SJSA1 (cell line): ENCODE measurements at places on chromosomes 2 and 18. TPM values are rescaled to one million over a fixed set of nuclear protein-coding genes. Genes with fewer than 3 reads are reported as not detected.

DNA sequence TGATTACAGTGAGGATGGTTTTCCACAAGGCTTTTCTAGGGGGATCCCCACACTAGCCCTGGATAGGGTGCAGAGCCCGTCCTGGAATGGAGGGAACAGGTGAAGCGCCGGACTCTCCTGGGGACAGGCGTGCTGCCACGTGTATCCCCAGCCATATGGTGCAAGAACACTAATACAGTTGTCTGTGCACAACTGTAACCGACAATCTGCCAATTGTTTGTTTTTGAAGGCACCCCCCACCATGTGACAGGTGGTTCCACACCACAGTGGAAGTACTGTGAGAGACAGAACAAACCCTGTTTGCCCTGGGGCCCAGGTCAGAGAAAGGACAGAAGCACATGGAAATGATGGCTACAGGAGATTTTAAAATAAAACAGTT lies 52.9 kb downstream of the MYCN start:
- H3K36me3 ChIP-seq, result no peaks in the 10 kb centered on the region
- no peak for DNase-seq
- H3K4me1 ChIP-seq, result no peaks in the 10 kb centered on the region
- H3K27me3 ChIP-seq, result no peaks in the 10 kb centered on the region
- H3K27ac ChIP-seq, result no peak overlapping the region

GRCh38 chr2:207816546-207816945 lies 46.8 kb upstream of the FZD5 start:
- no peaks in the 10 kb centered on the region for H3K4me1 ChIP-seq
- DNase-seq, result no peak

DNA sequence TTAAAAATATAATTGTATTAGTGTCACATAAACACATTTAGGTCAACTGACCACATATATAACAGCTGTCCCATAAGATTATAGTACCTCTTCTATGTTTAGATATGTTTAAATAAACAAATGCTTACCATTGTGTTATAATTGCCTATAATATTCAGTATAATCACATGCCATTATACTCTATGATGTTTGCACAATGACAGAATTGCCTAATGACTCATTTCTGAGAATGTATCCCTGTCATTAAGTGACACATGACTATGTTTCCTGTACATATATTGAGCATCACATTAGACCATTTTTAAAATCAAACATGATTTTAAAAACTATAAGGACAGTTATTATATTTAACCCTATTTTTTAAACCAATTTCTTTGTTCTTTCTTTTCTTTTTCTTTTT lies 89.8 kb downstream of the HS6ST1 start:
- H3K36me3 ChIP-seq, result no peaks in the 10 kb centered on the region
- H3K27me3 ChIP-seq, result 0 out of 2 replicates have a peak, but pooled peaks cover 6% of the 10 kb centered on the region
- peaks cover 18% of the 10 kb centered on the region for H3K4me1 ChIP-seq
- no peak overlapping the region for H3K4me3 ChIP-seq

L3MBTL4 gene
- 6.8 and 10.6 TPM in 2 replicates for total RNA-seq

DNA sequence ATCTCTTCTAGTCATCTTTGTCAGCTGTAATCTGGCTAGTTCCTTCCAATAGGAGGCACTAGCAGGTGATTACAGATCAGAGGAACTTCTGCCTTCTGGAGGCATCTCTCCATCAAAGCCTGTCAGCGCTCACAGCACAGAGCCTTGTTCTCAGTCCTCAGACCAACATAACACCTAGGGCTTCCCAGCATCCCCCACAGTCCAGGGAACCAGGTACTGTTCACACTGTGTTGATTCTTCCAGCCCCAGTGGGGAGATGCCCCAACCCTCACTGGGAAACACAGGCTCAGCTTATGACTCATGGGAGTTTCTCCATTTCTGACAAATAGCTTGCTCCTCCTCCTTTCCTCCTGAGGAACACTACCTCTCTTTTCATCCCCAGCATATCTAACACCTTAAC lies 601.7 kb downstream of the CBLN2 start:
- H3K4me3 ChIP-seq, result no peak overlapping the region
- H3K27ac ChIP-seq, result no peak overlapping the region
- H3K27me3 ChIP-seq, result no peaks in the 10 kb centered on the region
- no peaks in the 10 kb centered on the region for H3K4me1 ChIP-seq
- H3K36me3 ChIP-seq, result no peaks in the 10 kb centered on the region
- no peak for DNase-seq

- no peak overlapping the region for H3K4me3 ChIP-seq
- peaks cover 26% of the 10 kb centered on the region for H3K4me1 ChIP-seq
- H3K27ac ChIP-seq, result no peak overlapping the region
Measured at GRCh38 chr2:174792309-174793025, 28.2 kb upstream of the CHRNA1 start.

FRZB gene
- 0.03 TPM in 1 of 2 replicates, not detected in the other for total RNA-seq

TDRD15 gene
- not detected in 2 replicates for total RNA-seq

MC2R gene
- total RNA-seq, result not detected in 2 replicates

GRCh38 chr2:104539649-104540048 lies 314.3 kb upstream of the POU3F3 start:
- H3K36me3 ChIP-seq, result no peaks in the 10 kb centered on the region
- DNase-seq, result no peak
- no peak overlapping the region for H3K4me3 ChIP-seq
- H3K4me1 ChIP-seq, result no peaks in the 10 kb centered on the region
- no peaks in the 10 kb centered on the region for H3K27me3 ChIP-seq

- no peaks in the 10 kb centered on the region for H3K36me3 ChIP-seq
- no peaks in the 10 kb centered on the region for H3K4me1 ChIP-seq
- no peak for DNase-seq
- H3K4me3 ChIP-seq, result no peak overlapping the region
- no peak overlapping the region for H3K27ac ChIP-seq
- H3K27me3 ChIP-seq, result peaks cover 2% of the 10 kb centered on the region; the same call in 1 of the 2 replicates
Measured at GRCh38 chr18:6876641-6877041, 147.1 kb downstream of the ARHGAP28 start.

GRCh38 chr2:113324684-113325160 lies 46.0 kb upstream of the PAX8 start:
- DNase-seq, result peak; percentile 84
- peaks cover 13% of the 10 kb centered on the region for H3K4me1 ChIP-seq
- no peaks in the 10 kb centered on the region for H3K27me3 ChIP-seq
- H3K27ac ChIP-seq, result peak overlapping the region; percentile 53; the same call in 1 of the 2 replicates
- no peaks in the 10 kb centered on the region for H3K36me3 ChIP-seq

- peaks cover 4% of the 10 kb centered on the region for H3K4me1 ChIP-seq
- H3K27me3 ChIP-seq, result no peaks in the 10 kb centered on the region
- no peak overlapping the region for H3K4me3 ChIP-seq
- no peaks in the 10 kb centered on the region for H3K36me3 ChIP-seq
- no peak overlapping the region for H3K27ac ChIP-seq
- no peak for DNase-seq
Measured at GRCh38 chr2:137913169-137913568, 51.1 kb upstream of the HNMT start.

DNA sequence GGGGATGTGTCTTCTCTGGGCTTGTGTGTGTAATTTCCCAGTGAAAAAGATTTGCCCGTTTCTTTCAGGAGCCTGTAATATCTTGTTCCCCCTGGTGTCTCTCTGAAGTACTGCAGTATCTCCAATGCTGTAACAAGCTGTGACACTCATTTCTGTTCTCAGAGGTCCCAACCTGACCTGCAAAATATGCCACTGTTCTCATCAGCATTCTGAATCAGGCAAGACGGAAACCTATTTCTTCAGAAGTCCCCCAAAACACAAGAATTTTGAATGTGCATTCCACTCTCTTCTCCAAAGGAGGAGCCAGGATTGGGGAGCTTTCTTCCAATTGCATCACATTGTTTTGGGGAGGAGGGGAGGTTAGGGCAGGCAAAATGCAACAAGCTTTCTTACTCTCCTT lies 77.0 kb upstream of the CNGA3 start:
- no peak overlapping the region for H3K4me3 ChIP-seq
- H3K4me1 ChIP-seq, result no peaks in the 10 kb centered on the region
- peak; percentile 19 for DNase-seq

IL36B gene
- total RNA-seq, result not detected in 2 replicates

DNA sequence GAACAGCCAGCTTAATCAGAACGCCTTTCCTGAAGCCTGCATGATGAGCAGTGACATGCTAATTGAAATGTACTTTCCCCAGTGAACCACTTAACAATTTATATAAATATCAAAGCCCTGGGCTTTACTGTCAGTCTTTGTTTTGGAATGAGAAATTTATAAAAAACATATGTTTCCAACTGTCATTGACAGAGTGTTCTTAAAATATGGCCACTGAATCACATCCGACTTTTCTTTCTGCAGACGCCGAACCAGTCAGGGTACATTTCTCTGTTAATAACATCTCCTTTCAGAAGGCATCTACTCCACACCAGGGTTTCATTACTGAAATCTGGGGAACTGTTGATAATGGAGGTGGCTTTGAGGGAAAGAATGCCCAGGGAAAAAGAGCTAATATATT lies 343.7 kb downstream of the INSIG2 start:
- peaks cover 10% of the 10 kb centered on the region for H3K4me1 ChIP-seq
- H3K27me3 ChIP-seq, result no peaks in the 10 kb centered on the region
- no peak for DNase-seq
- no peak overlapping the region for H3K27ac ChIP-seq

TEX261 gene
- 19.1 and 50.5 TPM in 2 replicates for total RNA-seq

NPPC gene
- not detected in 2 replicates for total RNA-seq

HYCC2 gene
- 6.7 and 14.8 TPM in 2 replicates for total RNA-seq

IRS1 gene
- 11.3 and 19.2 TPM in 2 replicates for total RNA-seq

- H3K4me3 ChIP-seq, result no peak overlapping the region
- peaks cover 8% of the 10 kb centered on the region; the same call in 1 of the 2 replicates for H3K4me1 ChIP-seq
- peak; percentile 72 for DNase-seq
- no peaks in the 10 kb centered on the region for H3K27me3 ChIP-seq
- no peaks in the 10 kb centered on the region for H3K36me3 ChIP-seq
Measured at GRCh38 chr2:181742922-181743722, 62.8 kb upstream of the NEUROD1 start.

- no peak overlapping the region for H3K27ac ChIP-seq
- no peaks in the 10 kb centered on the region for H3K36me3 ChIP-seq
- no peak for DNase-seq
- no peak overlapping the region for H3K4me3 ChIP-seq
Measured at GRCh38 chr2:134407154-134407890, 153.4 kb downstream of the MGAT5 start.

CABYR gene
- total RNA-seq, result 9.3 and 9.5 TPM in 2 replicates

SLC4A5 gene
- 0.08 TPM in 1 of 2 replicates, not detected in the other for total RNA-seq

DNA sequence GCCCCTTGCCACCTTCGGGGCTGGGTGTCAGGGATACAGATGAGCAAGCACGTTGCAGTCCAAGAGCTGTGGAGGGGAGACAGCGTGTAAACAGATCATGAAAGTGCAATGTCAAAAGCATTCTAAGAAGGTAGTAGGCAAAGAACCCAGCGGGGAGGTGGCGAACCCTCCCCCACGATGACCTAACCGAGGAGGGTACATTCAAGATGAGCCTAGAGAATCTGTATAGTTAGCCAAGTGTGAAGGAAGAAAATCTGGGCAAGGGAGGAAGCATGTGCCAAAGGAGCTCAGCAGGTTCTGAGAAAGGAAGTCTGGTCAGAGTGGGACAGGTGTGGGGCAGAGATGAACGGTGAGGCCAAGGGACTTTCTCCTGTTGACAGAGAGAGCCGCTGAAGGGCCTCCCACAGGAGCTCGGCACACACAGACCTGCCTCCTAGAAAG lies 106.9 kb downstream of the SP3 start:
- no peaks in the 10 kb centered on the region for H3K27me3 ChIP-seq
- H3K36me3 ChIP-seq, result no peaks in the 10 kb centered on the region
- DNase-seq, result no peak
